ENCODE measurements at places on chromosomes 3 and 15. TPM values are rescaled to one million over a fixed set of nuclear protein-coding genes. Genes with fewer than 3 reads are reported as not detected.

ISL2 gene
- not detected for total RNA-seq

DLEC1 gene
- total RNA-seq: 0.13 TPM

SAXO2 gene
- total RNA-seq: 0.30 TPM

TRPC1 gene
- total RNA-seq: 37.3 TPM

ITIH4 gene
- 2.5 TPM for total RNA-seq

CELF6 gene
- total RNA-seq: 0.23 TPM

RHO gene
- not detected for total RNA-seq

MAP2K5 gene
- 11.2 TPM for total RNA-seq

SLC9A9 gene
- total RNA-seq: 6.6 TPM

SLC22A14 gene
- 0.66 TPM for total RNA-seq

HDGFL3 gene
- total RNA-seq: 23.9 TPM

CCR3 gene
- total RNA-seq: not detected

FAM174B gene
- total RNA-seq: 2.6 TPM

B3GNT5 gene
- 3.7 TPM for total RNA-seq

ITIH3 gene
- 2.5 TPM for total RNA-seq

ACTC1 gene
- total RNA-seq: 0.23 TPM

GOLGA8M gene
- total RNA-seq: 2.0 TPM

LOXL1 gene
- 126 TPM for total RNA-seq

C3orf20 gene
- under 0.01 TPM for total RNA-seq

ZDHHC23 gene
- 1.0 TPM for total RNA-seq

TSPAN3 gene
- total RNA-seq: 368 TPM

TRANK1 gene
- 15.6 TPM for total RNA-seq

TMEM207 gene
- total RNA-seq: not detected

ABHD10 gene
- total RNA-seq: 40.6 TPM

SH2D7 gene
- total RNA-seq: not detected

CCR8 gene
- total RNA-seq: not detected

SPINK8 gene
- not detected for total RNA-seq

WDR6 gene
- 86.2 TPM for total RNA-seq

SPRED1 gene
- total RNA-seq: 50.0 TPM

GPR62 gene
- 0.07 TPM for total RNA-seq

COX5A gene
- total RNA-seq: 33.1 TPM

SLC28A2 gene
- not detected for total RNA-seq

GPR149 gene
- total RNA-seq: not detected

ABCF3 gene
- total RNA-seq: 64.6 TPM

PRSS50 gene
- total RNA-seq: not detected
